Smooth muscle cell of the pulmonary artery (primary cell): ENCODE measurements at places on chromosomes 7 and 10. TPM values are rescaled to one million over a fixed set of nuclear protein-coding genes. Genes with fewer than 3 reads are reported as not detected.

SLC13A1 gene
- total RNA-seq: not detected in 2 replicates

CFAP58 gene
- total RNA-seq: 0.23 and 0.26 TPM in 2 replicates

IGF2BP3 gene
- total RNA-seq: 20.2 and 77.8 TPM in 2 replicates

NANOS1 gene
- total RNA-seq: 0.99 and 1.5 TPM in 2 replicates

INTS15 gene
- total RNA-seq: 6.9 and 10.1 TPM in 2 replicates

VSTM4 gene
- 2.8 and 8.2 TPM in 2 replicates for total RNA-seq

MMP21 gene
- total RNA-seq: 0.13 TPM in 1 of 2 replicates, not detected in the other

CNPY1 gene
- not detected in 2 replicates for total RNA-seq

DENND11 gene
- 9.4 and 10.7 TPM in 2 replicates for total RNA-seq

IRF5 gene
- total RNA-seq: 0.13 TPM in 2 replicates

FOXI2 gene
- total RNA-seq: not detected in 2 replicates

PLA2G12B gene
- total RNA-seq: not detected in 2 replicates

CUZD1 gene
- total RNA-seq: 0.30 and 0.52 TPM in 2 replicates

SPDYE5 gene
- not detected in 2 replicates for total RNA-seq

NYAP1 gene
- 1.4 and 2.3 TPM in 2 replicates for total RNA-seq

ELN gene
- 82.6 and 158 TPM in 2 replicates for total RNA-seq

HOXA11 gene
- 0.13 TPM in 1 of 2 replicates, not detected in the other for total RNA-seq

TMEM229A gene
- total RNA-seq: 0.07 and 0.39 TPM in 2 replicates

NODAL gene
- total RNA-seq: not detected in 2 replicates

XRCC2 gene
- total RNA-seq: 0.86 and 1.2 TPM in 2 replicates

AKR1C3 gene
- total RNA-seq: 42.8 and 74.1 TPM in 2 replicates

RASA4B gene
- 7.7 and 10.0 TPM in 2 replicates for total RNA-seq

IL2RA gene
- not detected in 2 replicates for total RNA-seq

GIMAP6 gene
- total RNA-seq: 0.13 and 0.46 TPM in 2 replicates

MSMB gene
- not detected in 2 replicates for total RNA-seq

HOXA2 gene
- total RNA-seq: 1.2 and 1.4 TPM in 2 replicates

FXYD4 gene
- not detected in 2 replicates for total RNA-seq

PTF1A gene
- total RNA-seq: not detected in 2 replicates

PRR15 gene
- 0.20 and 0.39 TPM in 2 replicates for total RNA-seq

HEPACAM2 gene
- 0.07 TPM in 1 of 2 replicates, not detected in the other for total RNA-seq

KNDC1 gene
- 0.65 and 0.86 TPM in 2 replicates for total RNA-seq

MUC12 gene
- total RNA-seq: 0.23 TPM in 1 of 2 replicates, not detected in the other

GIMAP2 gene
- 0.43 and 1.7 TPM in 2 replicates for total RNA-seq

THSD7A gene
- 0.13 and 0.17 TPM in 2 replicates for total RNA-seq

SPDYE1 gene
- not detected in 2 replicates for total RNA-seq

OR9A2 gene
- total RNA-seq: 0.13 TPM in 1 of 2 replicates, not detected in the other

IQUB gene
- total RNA-seq: 0.63 and 0.85 TPM in 2 replicates

GBX1 gene
- not detected in 2 replicates for total RNA-seq

LRIT1 gene
- total RNA-seq: not detected in 2 replicates

ELOVL3 gene
- total RNA-seq: 0.13 and 0.20 TPM in 2 replicates

FFAR4 gene
- total RNA-seq: not detected in 2 replicates

PLXNA4 gene
- total RNA-seq: 16.9 and 29.5 TPM in 2 replicates

GSAP gene
- 4.2 and 5.0 TPM in 2 replicates for total RNA-seq

ASB10 gene
- not detected in 2 replicates for total RNA-seq

HERC4 gene
- total RNA-seq: 108 and 122 TPM in 2 replicates

GDF2 gene
- not detected in 2 replicates for total RNA-seq

MICALL2 gene
- total RNA-seq: 22.9 and 27.1 TPM in 2 replicates

PDK4 gene
- 0.30 and 3.6 TPM in 2 replicates for total RNA-seq

CDK6 gene
- 36.5 and 48.9 TPM in 2 replicates for total RNA-seq
